CD4-positive, alpha-beta T cell treated with Interleukin-10 for 1 hour (primary cell): ENCODE measurements at places on chromosomes 16 and 17.
A peak's percentile ranks its signal among the peaks of the same experiment; 100 is the strongest.

DNA sequence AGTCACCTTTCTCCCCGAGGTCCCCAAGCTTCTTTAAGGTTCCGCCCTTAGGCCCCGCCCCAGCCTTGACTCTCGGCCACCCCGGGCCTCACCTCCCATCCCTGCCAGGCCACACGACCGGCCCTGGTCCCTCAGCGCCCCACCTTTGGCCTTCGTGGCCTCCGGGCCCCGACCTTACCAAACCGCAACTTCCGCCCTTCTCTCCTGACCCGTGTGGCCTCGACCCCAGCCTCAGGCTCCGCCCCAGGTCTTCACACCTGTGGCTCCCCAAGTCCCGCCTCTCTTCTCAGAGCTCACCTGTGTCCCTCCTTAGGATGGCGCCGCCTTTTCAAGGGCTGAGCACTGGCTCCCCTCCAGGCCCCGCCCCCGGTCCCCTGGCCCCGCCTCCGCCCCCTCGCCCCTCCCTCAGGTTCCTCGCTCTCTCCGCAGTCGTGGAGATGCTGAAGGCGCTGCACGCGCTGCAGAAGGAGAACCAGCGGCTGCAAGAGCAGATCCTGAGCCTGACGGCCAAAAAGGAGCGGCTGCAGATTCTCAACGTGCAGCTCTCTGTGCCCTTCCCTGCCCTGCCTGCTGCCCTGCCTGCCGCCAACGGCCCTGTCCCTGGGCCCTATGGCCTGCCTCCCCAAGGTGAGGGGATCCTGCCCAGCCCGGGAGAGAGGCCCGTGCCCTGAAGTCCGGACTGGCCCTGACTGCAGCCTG lies 10.0 kb upstream of the CISD3 start:
- no peak for DNase-seq

DNA sequence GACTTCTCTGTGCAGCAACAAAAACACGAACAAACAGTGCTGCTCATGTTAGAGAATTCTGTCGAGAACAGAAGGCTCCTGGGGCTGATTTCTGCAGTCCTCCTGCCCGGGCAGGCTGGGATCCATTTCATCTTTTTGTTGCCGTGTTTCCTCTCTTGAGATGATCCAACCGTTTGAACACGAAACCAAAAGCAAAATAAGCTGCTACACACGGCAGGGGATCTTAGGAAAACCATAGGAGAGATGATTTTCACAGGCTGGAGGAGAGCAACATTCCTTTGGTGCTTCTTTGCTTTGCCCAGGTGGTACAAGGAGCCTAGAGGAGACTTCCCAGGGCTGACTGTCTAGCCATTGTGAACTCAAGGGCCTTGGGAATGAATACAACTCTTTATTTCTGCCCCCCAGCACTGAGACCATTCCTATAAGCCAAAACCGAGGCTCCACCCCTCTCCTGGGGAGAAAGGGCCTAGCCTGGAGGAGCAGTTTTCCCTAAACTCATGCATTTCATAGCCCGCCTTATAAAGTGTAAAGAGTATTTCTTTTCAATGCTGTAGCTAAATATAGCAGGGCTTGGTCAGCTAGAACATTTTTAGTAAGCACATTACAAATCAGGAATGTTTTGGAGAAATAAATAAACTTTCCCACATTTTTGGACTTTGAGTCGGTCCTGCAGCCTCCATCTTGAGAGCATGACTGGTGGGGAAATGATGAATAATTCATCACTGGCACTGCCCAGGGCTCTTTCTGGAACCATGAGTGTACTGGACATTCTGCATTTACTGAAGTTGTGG lies 7.7 kb downstream of the FOXL1 start:
- DNase-seq = no peak

GRCh38 chr16:68686905-68687304 lies 41.8 kb downstream of the CDH3 start:
- DNase-seq = no peak

GRCh38 chr16:84864326-84864955 lies 44.7 kb downstream of the CRISPLD2 start:
- DNase-seq = no peak

- no peak for DNase-seq
Observed at GRCh38 chr16:13098536-13098935, 197.1 kb downstream of the SHISA9 start.

DNA sequence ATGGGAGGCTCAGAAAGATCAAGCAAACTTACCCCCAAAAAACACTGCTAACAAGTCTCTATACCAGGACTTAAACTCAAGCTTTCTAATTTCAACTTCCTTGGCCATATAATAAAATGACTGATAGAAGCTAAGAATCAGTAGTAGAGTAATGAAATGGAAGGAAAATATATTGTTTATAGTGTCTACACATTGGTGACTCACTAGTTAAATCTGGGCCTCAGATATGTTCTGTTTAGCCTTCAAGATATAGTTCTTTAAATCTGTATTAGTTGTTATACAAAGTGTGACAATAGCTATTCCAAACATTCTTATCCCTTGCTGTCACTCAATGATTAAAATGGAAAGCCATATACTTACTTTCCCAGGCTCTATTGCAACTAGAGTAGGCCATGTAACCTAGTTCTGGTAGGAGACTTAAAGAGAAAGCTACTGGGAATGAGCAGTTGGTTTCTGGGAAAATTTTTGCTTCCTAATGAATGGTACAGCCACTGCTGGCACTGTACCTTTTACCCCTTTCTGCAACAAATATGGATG lies 18.3 kb downstream of the SSH2 start:
- no peak for DNase-seq

GRCh38 chr17:27396045-27396444 lies 60.2 kb upstream of the KSR1 start:
- no peak for DNase-seq

DNA sequence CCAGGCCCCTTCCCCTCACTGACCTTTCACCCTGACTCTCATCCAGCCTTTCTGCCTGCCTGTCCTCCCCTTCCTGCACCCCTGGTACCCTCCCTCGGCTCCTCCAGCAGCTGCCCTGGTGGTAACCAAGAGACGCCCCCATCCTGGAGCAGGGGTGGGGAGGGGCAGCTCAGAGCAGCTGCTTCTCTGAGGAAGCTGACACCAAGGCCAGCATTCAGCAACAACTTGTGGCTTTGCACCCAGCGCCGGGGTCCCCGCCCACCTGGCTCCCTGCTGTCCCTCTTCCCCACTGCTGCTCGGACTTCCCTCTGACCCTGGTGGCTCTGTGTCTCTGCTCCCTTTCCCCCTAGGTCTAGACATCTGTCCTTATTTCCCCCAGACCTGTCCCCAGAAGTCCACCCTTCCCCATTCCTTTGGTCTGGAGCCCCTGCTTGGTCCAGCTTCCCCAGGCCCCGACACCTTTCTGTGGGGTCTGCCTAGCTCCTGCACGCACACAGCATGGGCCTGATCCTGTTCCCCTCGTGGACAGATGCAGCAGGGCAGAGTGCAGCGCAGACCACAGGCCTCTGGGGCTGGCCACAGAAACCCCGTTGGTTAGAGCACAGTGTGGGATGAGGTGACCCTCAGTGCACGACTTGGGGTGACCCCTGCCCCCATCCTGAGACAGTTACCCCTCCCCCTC lies 1.2 kb upstream of the ATP2A1 start:
- no peak for DNase-seq

- no peak for DNase-seq
Observed at GRCh38 chr16:7644176-7644575, 311.5 kb downstream of the RBFOX1 start.

DNA sequence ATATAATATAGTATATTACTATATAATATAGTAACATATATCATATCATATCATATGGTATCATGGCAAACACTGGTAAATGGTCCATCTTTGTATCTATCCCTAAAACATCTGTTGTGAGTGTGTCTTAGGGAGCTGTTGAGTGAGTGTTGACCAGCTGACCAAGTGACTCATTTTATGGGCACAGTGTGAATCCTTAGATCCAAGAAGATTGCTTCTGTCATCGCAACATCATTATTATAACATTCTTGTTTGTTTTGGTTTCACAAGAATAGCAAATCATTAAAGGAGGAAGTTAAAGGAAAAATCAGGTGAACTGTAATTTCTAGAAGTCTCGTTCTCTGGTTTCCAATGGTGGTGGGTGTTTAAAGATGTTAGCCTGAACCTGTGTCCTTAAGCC lies 11.7 kb upstream of the MAF start:
- no peak for DNase-seq

DNA sequence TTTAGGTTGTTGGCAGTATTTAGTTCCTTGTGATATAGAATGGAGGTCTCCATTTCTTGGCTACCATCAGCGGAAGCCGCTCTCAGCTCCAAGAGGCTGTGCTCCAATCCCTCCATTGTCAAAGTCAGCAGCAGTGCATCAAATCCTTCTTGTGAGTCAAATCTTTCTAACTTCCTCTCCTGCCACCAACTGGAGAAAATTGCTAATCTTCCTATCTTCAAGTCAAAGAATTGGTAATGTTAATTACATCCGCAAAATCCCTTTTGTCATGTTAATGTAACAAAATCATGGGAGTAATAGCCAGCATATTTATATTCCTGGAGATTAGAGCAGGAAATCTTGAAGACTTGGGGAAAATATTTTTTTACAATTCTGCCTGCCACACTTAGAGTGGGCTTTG lies 436.4 kb upstream of the DYNLRB2 start:
- DNase-seq = no peak

GRCh38 chr17:41665566-41666236 lies 23.0 kb upstream of the EIF1 start:
- peak; percentile 91 for DNase-seq

DNA sequence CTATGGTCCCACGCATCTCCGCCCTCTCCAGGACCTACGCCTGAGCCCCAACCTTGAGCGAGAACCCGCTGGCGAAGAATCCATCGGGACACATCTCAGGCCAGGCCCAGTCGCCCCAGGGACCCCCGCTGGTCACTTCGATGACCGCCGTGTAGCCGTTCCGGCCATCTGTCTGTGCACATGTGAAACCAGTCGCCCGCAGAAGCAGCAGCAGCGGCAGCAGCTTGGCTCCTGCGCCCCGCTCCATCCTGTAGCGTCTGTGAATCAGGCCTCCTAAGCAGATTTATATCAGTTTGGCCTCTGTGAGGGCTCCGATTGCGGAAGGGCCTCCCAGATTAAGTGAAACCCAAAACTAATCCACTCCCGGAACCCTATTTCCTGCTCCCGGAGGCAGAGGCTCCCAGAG lies at the start of gene VMO1:
Gene VMO1 (minus strand): TSS at position 259 of the 406 bp plus-strand sequence. CDS start 12 bp downstream, at position 247.
- no peak for DNase-seq

DNA sequence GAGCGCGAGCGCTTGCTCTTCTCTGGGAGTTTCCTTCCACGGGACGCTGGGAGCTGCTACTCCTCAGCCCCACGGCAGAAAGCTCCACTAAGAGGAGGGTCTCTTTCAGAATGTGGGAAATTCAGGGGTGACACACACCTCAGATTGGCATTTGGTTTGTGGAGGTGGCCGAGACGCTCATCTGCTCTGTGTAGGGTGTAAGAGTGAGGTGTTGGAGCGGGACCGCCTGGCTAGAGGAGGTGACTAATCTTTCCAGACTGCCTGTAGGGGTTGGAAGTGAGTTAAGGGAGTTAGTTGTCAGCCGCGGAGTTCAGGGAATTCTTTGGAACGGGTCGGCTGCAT lies 735 bp downstream of the PSMD11 start:
- DNase-seq = peak; percentile 24

GRCh38 chr17:57356719-57357391 lies 100.5 kb downstream of the MSI2 start:
- DNase-seq = no peak

- no peak for DNase-seq
Observed at GRCh38 chr16:13829697-13830299, 90.2 kb upstream of the ERCC4 start.

GRCh38 chr16:88747588-88748301 lies 37.3 kb downstream of the PIEZO1 start:
- peak; percentile 37 for DNase-seq

- no peak for DNase-seq
Observed at GRCh38 chr16:17759451-17760390, 289.0 kb upstream of the XYLT1 start.
